ENCODE measurements at places on chromosomes 12 and 14.

DNA sequence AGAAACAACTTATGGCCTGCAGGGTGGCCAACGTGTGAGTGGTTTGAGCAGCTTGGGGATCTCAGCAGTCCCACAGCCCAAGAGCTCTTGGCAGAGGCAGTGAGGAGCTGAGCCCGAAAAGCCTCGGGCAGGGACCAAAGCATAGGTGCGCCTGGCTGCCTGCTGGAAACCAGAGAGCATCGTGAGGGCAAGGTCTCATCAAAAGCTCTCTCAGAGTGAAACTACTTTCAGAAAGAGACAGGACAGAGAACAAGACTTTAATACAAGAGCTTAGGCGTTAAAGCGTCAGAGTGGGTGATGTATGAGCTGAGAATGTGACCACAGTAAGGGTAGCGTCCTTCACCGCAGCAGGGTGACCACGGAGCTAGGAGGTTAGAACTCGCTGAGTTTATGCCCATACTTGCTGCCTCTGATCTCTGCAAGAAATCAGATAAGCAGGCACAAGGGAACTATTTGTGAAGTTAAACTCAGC lies 30.8 kb downstream of the LGMN start:
- DNase-seq = no peak

DNA sequence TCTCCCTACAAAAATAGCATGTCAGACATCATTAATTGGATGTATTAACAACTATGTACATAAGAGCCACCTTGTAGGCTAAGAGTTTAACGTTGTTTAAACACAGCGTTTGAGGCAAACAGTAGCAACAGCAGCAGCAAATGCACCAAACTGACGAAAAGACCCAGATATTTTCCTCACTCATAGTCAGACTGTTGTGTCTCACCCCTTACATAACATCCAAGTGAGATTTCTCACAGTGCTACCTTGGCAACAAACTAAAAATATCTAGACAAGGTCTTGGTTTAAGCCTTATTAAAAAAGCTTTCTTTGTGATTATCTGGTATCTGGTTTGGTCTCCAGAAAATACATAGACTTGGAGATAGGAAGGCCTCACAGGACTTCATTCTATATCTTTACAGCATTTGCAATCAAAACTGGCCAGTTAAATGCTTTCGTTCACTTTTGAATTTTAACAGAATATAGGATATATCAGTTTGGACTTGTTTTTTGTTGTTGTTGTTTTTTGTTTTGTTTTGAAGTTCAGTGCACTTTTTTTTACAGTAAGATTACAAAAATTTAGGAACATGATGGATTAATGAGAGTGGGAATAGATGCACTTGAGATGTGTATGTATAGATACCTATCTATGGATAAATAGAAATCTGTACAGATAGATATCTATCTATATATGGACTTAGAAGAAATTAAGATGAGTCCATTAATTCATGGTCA lies 4.1 kb downstream of the BHLHE41 start:
- DNase-seq = no peak

DNA sequence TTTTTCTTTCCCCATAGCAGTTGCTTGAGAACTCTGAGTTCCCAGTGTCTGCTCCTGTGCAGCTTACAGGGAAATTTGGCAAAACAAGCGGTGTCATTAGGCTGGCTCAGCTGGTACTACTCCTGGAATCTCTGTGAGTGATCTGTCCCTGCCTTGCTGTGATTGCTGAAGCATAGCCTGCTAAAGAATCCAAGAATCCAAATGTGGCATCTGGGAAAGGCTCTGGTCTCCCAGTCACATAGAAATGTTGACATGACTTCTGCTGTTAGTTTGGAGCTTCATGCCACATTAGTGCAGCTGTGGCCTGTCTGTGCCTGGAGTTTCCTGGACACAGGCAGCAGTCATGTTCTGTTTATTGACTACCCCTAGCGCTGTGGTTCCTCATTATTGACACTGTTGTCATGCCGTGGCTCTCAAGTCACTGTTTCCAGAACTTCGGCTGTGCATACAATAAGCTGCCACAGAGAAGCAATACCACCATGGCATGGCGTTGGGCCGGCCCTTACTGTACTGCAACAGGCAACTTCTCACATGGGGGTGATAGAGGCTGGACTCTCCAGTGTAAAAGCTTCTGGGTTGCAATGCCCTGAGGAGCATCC lies 166.8 kb downstream of the MYRFL start:
- DNase-seq = no peak

GRCh38 chr12:2341051-2341751 lies 288.4 kb downstream of the CACNA1C start:
- no peak for DNase-seq

GRCh38 chr12:52260361-52261207 lies 13.9 kb upstream of the KRT86 start:
- no peak for DNase-seq

- no peak for DNase-seq
Measured at GRCh38 chr12:118164798-118165486, 29.0 kb downstream of the PEBP1 start.

DNA sequence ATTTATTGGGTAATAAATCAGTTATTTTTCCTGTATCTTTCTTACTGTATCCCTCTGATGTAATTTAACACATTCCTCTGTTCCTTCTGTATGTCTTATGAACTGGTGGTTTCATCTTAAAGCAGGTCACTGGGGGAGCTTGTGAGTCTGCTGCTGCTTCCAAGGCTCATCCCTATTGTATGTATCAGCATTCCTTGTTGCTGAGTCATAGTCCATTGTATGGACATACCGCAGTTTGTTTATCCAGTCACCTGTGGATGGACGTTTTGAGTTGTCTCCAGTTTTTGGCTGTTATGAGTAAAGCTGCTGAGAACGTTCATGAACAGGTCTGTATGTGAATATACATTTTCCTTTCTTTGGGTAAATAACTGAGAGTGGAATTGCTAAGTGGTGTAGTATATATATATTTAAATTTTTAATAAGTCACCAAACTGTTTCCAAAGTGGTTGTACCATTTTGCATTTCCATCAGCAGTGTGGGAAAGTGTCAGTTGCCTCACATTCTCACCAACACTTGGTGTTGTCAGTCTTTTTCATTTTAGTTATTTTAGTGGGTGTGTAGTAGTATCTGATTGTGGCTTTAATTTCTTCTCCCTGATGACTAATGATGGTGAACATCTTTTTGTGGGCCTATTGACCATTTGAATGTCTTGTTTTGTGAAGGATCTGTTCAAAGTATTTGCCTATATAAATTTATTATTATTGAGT lies 82.7 kb downstream of the BEGAIN start:
- DNase-seq = no peak

- no peak for DNase-seq
Measured at GRCh38 chr12:67147447-67147846, 121.7 kb upstream of the CAND1 start.

DNA sequence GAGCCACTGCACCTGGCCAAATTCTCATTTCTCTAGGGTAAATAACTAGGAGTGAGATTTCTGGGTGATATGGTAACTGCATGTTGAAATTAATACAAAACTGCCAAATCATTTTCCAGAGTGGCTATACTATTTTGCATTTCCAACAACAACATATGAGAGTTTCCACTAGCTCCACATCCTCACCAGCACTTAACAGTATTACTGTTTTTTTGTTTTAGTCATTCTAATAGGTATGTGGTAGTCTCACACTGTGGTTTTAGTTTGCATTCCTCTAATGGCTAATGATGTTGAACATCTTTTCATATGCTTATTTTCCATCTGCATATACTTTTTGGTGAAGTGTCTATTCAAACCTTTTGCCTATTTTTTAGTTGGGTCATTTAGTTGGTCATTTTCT lies 5.8 kb upstream of the ZFP36L1 start:
- no peak for DNase-seq

DNA sequence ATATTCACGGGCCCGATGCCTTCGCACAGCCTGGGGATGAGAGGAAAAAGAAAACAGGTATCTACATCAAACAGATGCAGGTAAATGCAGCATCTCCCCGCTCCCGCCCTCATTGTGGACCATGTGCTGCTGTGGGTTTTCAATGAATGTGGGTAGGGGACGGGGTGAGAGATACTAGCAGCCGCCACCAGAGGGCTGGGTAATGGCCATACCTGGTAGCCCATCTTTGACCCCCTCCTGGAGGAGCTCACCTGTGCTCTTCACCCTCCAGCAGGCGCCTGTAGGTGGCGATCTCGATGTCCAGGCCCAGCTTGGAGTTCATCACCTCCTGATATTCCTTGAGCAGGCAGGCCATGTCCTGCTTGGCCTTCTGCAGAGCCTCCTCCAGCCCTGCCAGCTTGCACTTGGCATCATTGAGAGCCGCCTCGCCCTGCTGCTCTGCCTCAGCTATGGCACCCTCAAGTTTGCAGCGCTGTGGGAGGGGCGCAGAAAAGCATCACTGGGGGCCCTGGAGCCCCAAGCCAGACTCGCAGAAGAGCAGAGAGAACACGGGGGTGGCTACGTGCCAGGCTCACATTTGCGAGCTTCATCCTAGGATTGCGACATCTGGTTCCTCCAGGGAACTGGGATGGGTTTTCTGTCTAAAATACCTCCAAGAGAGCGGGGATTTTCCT lies 10.2 kb downstream of the KRT82 start:
- no peak for DNase-seq

DNA sequence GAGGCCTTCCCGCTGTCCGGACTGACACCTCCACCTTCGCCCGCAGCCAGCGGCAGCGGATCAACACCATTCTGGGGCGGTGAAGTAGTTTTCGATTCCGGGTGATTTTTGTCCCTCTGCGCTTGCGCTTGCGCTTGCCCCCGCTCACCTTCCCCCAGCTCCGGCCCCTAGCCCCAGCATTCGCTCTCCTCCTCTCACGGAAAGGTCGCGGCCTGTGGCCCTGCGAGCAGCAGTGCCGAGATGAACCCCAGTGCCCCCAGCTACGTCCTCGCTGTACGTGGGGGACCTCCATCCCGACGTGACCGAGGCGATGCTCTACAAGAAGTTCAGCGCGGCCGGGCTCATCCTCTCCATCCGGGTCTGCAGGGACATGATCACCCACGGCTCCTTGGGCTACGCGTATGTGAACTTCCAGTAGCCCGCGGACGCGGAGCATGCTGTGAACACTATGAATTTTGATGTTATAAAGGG lies 22.7 kb upstream of the SRGAP1 start:
- no peak for DNase-seq

- no peak for DNase-seq
Measured at GRCh38 chr14:70011098-70011497, 131.9 kb downstream of the SMOC1 start.

DNA sequence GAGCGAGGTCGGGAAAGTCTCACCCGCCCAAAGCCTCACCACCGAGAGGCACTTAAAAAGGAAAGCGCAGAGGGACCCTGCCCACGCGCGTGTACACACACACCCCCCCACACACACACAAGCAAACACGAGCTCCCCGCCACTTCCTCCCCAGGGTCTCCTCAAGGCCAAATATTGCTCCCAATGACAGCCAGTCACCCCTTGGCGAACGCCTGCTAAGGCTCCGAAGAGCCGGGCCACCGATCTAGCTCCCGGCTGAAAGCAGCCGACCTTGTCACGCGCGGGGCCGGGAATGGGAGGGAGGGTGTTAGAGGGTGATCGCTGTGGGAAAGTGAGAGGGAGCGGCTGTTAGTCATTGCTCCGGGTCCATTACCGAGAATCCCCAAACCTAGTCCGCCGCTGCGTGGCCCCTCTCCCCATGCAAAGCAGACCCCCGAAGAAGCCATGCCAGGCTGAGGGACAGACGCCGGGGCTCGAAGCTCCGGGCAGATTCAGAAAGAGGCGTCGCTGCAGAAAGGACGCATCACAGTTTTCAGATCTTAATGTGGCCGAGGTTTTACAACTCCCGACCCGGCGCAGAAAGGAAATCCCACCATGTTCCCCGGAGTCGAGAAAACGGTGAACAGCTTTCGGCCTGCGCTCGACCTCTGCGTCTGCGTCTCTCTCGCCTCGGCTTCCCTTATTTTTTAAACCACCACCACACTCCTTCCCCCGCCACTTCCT lies 2.6 kb downstream of the BMP4 start:
- DNase-seq = no peak

- no peak for DNase-seq
Measured at GRCh38 chr14:22872833-22873520, 1.4 kb downstream of the LRP10 start.

- DNase-seq = no peak
Measured at GRCh38 chr14:28661171-28661772, 105.3 kb upstream of the FOXG1 start.

GRCh38 chr12:78210506-78210860 lies 379.8 kb downstream of the NAV3 start:
- DNase-seq = no peak

- no peak for DNase-seq
Measured at GRCh38 chr14:92495027-92495426, 18.6 kb upstream of the RIN3 start.

DNA sequence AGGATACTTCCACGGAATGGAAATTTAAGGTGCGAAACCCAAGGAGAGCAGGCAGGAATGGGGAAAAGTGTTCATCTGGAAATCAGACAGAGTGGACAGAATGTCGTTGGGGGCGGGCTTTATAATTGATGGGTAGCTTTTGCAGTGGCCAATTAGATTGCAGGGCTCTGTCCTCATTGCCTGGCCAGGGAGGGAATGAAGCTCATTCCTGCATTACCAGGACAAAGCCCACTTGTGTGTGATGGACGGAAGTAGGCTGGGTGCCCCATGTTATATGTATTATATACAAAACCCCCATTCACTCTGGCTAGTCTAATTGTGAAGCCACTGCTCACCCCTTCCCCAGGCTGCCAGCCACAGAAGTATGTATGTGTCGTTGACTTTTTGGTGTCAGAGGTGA lies 23.6 kb downstream of the ZNF664 start:
- DNase-seq = no peak
